ENCODE measurements at places on chromosomes 3 and 15.

DNA sequence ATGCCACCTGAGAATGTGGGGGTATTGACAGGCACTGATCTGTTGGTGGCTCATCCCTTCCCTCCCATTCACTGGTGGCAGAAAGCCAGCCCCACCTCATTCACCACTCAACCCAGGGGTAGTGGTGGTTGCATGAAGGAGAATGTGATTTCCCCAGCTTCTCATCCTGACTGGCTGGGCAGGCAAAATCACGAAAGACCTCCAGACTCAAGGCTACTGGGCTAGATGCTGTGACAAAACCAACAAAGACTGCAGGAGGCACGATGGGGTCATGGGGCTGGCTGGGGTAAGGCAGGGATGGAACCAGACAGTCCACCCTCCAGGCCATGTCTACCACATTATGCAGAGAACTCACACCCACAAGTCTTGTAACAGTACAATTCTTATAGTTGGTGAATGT is 33.9 kb downstream of the FSTL1 start:
- H3K36me3 ChIP-seq, result peaks cover 14% of the 10 kb centered on the region
- H3K4me3 ChIP-seq, result no peak overlapping the region
- no peaks in the 10 kb centered on the region for H3K27me3 ChIP-seq
- DNase-seq, result no peak
- peak overlapping the region; percentile 42 for H3K27ac ChIP-seq

DNA sequence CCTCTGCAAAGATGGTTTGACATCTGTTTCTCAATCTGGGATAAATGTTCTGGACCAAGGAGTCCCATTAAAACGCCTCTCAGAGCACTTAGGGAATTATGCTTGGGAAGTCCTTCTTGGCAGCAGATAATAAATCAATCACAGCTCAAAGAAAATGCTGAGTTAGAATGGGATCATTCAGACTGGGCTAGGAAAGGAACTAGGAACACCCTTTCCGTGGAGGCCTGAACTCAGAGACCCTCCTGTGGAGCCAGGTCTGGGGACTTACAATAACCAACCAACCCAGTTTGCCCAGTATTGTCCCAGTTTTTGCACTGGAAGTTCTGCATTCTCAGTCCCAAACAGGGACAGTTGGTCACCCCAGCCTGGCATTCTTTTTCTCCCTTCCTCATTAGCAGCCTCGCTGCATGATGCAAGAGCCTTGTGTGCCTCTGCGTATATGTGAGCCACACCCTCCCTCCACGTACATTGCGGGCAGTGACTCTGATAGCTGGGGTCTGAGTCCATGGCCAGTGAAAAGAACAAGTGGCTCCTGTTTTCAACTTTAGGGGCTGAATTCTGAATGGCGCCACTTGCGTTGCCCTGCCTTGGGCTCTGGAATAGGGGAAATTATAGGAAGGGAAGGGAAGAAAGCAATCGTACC is 88.7 kb downstream of the SEMA5B start:
- H3K36me3 ChIP-seq, result no peaks in the 10 kb centered on the region
- no peak overlapping the region for H3K27ac ChIP-seq
- peak; percentile 66 for DNase-seq
- H3K27me3 ChIP-seq, result no peaks in the 10 kb centered on the region

DNA sequence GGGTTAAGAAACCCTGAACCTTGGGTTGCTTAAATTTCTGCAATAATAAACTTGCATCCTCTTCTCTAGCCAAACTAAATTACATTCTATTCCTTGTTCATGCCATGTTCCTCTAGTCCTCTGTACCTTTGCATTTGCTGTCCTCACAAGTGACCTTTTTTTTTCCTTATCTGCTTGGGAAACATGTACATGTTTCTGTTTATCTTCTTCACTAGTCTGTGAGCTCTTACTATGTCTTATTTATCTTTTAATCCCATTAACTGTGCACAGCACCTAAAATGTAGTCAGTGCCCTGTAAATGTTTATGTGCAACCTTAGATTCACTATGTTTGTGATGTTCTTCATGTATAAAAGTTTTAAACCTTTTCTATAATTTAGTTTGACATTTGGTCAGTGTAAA is 61.9 kb downstream of the REC114 start:
- H3K27me3 ChIP-seq, result no peaks in the 10 kb centered on the region
- H3K4me3 ChIP-seq, result no peak overlapping the region
- no peaks in the 10 kb centered on the region for H3K36me3 ChIP-seq
- H3K27ac ChIP-seq, result no peak overlapping the region
- DNase-seq, result no peak

- peak within 1 kb of the TSS; percentile 24 for H3K27ac ChIP-seq
- DNase-seq, result peak; percentile 46
- H3K4me3 ChIP-seq, result peak within 1 kb of the TSS; percentile 66
- peaks cover 21% of the 10 kb centered on the region for H3K4me1 ChIP-seq
- no peaks in the 10 kb centered on the region for H3K27me3 ChIP-seq
- no peaks in the 10 kb centered on the region for H3K36me3 ChIP-seq
Measured at GRCh38 chr3:157436583-157437291, at the start of gene PTX3. TSS of gene PTX3 (plus strand) at chr3:157436850. CDS start at chr3:157436934, 84 bp downstream.

DNA sequence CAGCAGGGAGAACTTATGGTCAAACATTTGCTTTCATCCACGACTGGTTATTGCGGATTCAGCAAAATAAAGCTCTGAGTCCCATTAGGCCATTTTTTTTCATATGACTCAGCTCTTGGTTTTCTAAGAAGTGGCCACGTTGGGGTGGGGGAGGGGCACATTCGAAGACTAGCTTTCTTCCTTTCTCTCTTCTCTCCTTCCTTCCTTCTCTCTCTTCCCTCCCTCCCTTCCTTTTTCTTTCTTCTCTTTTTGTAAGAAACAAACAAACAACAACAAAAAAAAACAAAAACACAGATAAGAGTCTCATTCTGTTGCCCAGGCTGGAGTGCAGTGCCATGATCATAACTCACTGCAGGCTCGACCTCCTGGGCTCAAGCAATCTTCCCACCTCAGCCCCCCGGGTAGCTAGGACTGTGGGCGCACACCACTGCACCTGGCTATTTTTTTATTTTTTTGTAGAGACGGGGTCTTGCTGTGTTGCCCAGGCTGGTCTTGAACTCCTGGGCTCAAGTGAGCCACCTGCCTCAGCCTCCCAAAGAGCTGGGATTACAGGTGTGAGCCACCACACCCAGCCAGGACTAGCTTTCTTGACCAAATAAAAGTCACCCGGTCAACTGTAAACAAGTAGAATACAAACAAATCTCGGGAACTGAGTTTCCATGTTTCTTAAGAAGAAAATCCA is 41.6 kb downstream of the ABCC5 start:
- DNase-seq, result no peak
- H3K4me3 ChIP-seq, result no peak overlapping the region
- H3K36me3 ChIP-seq, result peaks cover 24% of the 10 kb centered on the region
- H3K27ac ChIP-seq, result no peak overlapping the region

DNA sequence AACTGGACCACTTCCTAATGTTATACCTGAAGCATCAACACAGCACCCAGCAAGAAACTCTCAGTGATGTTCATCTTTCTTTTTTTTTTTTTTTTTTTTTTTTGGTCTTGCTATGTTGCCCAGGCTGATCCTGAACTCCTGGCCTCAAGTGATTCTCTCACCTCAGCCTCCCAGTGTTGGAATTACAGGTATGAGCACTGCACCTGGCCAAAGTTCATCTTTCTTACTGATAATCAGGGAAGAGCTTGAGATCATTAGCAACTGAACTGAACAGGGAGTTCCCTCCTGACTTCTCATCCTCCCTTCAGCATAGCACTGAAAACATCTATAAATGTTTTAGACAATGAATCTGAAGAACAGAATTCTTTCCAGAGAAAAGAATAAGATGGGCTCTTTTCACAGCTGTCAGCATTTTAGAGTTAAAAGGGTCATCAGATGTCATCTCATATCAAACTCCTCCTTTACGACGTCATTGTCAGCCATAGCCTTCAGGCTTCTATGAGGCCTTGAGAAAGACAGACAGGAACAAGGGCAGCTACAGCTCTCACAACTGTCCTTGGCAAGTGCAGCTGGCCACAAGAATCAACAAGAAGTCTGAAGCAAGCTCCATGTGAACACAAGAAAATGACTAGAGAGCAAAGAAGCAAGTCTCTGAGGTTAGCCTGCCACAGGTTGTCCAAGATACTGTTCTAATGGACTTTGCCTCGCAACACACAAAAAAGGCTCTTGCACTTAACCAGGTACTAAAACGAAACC is 33.8 kb downstream of the SCAP start:
- peaks cover 44% of the 10 kb centered on the region for H3K36me3 ChIP-seq
- no peak overlapping the region for H3K4me3 ChIP-seq
- peak; percentile 13 for DNase-seq

DNA sequence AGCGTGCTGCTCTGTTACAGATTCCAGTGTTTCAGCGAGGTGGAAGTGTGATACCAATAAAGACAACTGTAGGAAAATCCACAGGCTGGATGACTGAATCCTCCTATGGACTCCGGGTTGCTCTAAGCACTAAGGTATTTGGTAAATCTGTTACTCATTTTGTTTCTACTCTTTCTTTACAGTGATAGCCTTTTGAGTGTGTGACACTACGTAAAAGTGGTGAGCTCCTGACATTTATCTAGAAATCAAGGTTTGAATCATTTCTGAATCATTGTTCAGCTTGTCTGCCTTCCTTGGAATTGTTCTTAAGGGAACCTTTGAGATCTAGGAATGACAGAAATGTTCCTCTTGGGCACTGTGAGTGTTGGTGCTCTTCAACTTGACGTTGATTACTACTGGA is 11.2 kb upstream of the CAPN3 start:
- H3K36me3 ChIP-seq, result peaks cover 29% of the 10 kb centered on the region
- H3K4me3 ChIP-seq, result no peak overlapping the region

DNA sequence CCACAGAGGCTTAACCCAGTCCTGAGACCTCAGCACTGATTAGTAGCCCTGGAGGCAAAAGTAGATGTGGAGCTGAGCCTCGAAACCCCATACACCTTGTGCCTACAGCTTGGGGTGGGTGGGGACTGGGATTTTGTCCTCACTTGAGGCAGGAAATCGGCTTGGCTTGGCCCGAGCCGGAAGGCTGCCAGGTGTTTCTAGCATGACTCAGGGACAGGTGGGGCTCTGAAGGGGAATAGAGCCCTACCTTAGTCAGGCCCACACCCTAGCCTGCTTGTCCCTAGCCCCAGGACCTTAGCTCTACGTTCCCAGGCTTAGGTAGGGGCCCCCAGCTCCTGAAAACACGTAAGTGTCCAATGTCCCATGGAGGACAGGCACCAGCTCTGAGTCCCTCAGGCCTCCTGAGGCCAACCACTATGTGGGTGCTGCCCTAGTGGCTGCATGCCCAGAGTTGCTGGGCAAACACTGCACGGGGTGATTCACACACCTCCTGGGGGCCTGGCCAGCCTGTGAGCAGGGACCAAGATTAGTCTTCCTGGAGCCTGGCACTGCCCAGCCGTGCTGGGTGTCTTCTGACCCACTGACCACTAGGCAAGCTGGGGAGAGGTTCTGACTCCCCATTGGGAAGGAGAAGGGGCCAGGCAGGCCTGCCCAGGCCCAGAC is 3.1 kb downstream of the MST1R start:
- no peaks in the 10 kb centered on the region for H3K27me3 ChIP-seq
- no peaks in the 10 kb centered on the region for H3K36me3 ChIP-seq

DNA sequence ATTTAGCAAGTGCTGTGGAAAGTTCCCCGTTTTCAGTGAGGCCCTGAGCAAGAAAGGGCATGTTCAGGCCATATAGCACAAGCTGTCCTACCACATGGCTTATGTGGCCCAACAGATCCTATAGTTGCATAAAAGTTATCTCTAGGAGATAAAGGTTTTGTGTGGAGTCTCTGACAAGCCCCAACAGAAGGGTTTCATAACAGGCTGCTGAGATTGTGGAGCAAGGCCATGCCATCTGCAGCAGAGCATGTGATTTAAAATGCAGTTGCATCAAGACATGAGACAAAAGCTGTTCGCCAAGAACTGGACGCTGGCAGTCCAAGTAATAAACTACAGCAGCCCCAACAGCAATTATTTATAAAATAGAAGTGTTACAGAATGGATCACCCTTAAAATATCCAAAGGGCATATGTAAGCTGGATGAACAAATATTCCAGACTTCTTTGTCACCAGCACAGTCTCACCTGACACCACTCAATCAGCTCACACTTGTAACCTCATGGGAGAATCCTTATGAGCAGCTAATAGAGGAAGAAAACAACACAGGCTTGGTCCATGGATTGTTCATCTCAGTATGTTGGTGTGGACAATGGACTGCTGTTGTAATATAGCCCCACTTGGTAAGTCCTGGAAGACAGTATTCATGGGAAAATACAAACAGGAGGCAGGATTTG is 14.4 kb upstream of the CLDN1 start:
- no peak overlapping the region for H3K4me3 ChIP-seq
- no peak for DNase-seq
- no peaks in the 10 kb centered on the region for H3K36me3 ChIP-seq
- no peaks in the 10 kb centered on the region for H3K27me3 ChIP-seq

- no peak for DNase-seq
Measured at GRCh38 chr3:158573714-158574113, 2.7 kb downstream of the MLF1 start.

DNA sequence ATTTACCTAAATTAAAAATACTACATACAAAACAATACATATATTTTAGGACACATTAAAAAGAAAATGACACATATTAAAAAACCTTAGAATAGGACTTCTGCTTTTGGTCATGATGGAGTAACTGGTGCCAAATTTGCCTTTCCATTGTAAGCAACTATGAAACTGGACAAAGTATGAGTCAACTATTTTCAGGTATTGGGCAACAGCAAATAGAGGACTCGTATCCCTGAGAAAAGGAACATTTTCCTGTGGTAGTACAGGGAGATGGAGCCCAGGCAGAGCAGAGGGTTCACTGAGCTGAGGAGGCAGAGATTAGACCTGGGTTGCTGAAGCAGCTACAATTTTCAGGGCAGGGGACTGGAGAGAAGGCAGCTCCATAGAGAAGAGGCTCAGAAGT is 14.7 kb downstream of the CCR1 start:
- H3K27me3 ChIP-seq, result no peaks in the 10 kb centered on the region
- H3K36me3 ChIP-seq, result no peaks in the 10 kb centered on the region
- DNase-seq, result no peak
- H3K4me1 ChIP-seq, result no peaks in the 10 kb centered on the region

DNA sequence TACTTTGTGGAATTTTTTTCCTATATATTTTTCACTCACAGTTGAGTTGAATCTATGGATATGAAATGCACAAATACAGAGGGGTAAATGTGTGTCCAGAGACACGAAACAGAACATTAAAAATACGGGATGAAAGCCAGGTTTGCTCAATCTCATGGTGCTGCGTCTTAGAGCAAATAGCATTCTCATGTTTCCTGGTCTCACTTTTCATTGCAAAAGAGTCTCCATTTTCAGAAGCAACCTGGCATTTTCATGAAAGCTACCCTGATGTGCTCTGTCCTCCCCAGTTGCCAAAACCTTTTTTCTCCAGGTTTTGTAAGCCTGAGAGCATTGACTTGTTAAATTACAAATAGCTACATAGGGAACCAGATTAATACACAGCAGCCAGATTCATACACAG is 49.5 kb upstream of the MBNL1 start:
- no peak overlapping the region for H3K4me3 ChIP-seq
- no peaks in the 10 kb centered on the region for H3K27me3 ChIP-seq
- peaks cover 40% of the 10 kb centered on the region for H3K4me1 ChIP-seq

GRCh38 chr3:101913168-101913567 is 63.9 kb downstream of the NFKBIZ start:
- H3K4me1 ChIP-seq, result no peaks in the 10 kb centered on the region
- no peaks in the 10 kb centered on the region for H3K36me3 ChIP-seq
- no peak for DNase-seq
- no peaks in the 10 kb centered on the region for H3K27me3 ChIP-seq
- H3K27ac ChIP-seq, result no peak overlapping the region

GRCh38 chr3:38490281-38491030 is 5.7 kb upstream of the EXOG start:
- no peaks in the 10 kb centered on the region for H3K36me3 ChIP-seq
- H3K4me3 ChIP-seq, result no peak overlapping the region
- H3K27ac ChIP-seq, result no peak overlapping the region
- DNase-seq, result no peak

All from tibial artery (tissue), 4 donors.